Mucosa of descending colon (tissue), 3 donors: ENCODE measurements at places on chromosomes 7 and 10. TPM values are rescaled to one million over a fixed set of nuclear protein-coding genes. Genes with fewer than 3 reads are reported as not detected.

GRCh38 chr7:107125475-107125874 is 43.3 kb upstream of the HBP1 start:
- DNase-seq = no peak

GRCh38 chr7:10727636-10728035 is 246.0 kb upstream of the PHF14 start:
- DNase-seq = no peak

ZPBP gene
- total RNA-seq = not detected

- no peak for DNase-seq
Measured at GRCh38 chr10:73818402-73818801, 7.0 kb upstream of the NDST2 start.

GRCh38 chr10:60666221-60666620 is 112.1 kb upstream of the CDK1 start:
- no peak for DNase-seq

DNA sequence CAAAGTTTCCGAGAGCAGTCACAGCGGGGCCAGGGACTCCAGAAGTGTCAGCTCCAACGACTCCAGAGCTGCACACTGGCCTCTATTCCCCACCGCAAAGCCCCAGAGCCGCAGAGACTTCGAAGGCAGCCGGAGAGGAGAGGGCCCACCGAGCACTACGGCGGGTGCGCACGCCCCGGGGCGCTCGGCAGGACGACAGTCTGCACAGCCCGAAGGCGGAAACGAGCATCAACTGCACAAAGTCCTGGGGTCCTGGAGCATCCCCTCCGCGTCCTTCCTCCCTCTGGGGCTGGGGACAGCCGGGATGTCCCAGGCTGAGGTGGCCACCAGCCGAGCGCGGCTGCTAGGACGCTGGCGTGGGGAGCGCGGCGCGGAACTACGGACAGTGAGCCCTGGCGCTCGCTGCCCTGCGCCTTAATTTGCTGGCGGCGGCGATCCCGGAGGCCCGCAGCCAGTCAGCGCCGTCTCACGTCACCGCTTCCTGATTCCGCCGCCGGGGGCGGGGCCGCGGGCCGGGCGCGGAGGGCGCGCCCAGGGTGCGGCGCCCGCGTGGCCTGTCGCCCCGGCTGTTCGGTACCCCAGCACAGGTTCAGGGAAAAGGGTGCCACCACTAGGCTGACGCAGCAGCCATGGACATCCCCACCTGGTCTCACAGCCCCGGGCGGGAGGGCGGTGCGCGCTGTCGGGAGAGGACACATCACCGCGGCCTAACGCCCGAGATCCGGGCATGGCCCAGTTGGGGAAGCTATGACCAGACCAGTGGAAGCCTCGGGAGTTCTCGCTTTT is at the start of gene TBX20:
Gene TBX20 (minus strand): TSS at position 391 of the 786 bp plus-strand sequence. CDS start 480 bp downstream, outside the sequence.
- DNase-seq = peak; percentile 69

- no peak for DNase-seq
Measured at GRCh38 chr10:70352401-70353097, 29.9 kb downstream of the LRRC20 start.

- no peak for DNase-seq
Measured at GRCh38 chr7:30113144-30113543, 21.6 kb upstream of the MTURN start.

GRCh38 chr7:47258798-47259197 is 323.1 kb downstream of the TNS3 start:
- DNase-seq = no peak

DNA sequence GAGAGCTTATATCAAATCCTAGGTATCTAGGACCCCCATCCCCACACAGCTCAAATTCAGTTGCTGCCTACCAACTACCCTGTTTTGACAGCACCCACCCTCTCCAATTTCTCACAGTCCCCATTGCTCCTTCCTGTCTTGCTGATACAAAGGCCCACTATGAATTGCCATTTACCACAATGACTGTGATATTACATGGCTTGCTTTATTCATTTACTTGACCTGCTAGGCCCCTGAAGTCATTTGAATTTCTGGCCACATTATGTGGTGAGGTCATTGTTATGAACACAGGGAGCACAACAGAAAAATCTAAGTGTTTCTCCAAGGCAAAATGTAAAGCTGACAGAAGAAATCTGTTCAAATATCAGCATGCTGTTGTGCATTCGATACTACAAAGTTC is 101.4 kb downstream of the PPP1R17 start:
- DNase-seq = no peak

SDK1 gene
- total RNA-seq = 4.2 TPM

DNA sequence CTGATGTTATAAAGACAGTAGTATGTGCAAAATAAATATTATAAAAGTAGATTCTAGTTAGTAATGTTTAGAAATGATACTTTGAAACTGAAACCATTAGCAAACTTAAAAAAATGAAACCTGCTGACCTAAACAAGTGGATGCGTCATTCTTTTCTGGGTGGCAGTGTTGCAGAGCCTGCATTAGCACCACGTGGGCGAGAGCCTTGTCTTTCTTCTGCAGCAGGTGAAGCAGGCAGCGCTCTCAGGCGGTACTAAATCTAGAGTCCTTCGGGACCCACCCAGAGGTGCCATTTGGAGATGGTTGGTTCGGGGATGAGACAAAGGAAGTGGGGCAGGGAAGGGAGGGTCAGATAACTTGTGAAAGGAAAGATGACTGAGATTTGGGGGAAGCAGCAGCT is 759.1 kb upstream of the IGFBP3 start:
- no peak for DNase-seq

DNA sequence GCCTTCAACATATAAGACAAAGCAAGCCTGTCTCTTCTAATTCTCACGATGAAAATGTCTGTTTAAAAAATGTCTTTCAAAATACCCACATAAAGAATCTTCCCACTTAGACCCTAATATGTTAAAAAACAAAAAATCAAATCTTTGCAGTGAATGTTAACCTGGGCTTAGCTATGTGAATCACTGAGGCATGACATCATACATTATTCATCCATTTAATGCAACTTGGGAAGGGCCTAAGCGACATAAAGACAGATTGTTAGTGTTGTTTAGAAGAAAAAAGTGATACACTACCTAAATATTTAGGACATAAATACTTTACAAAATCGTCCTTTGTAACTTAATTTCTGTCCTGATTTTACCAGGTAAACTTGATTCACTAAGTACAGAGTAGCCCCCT is 648.5 kb upstream of the NRP1 start:
- no peak for DNase-seq
